Stimulated activated CD8-positive, alpha-beta memory T cell treated with anti-CD3 and anti-CD28 coated beads, Interleukin-15, amount 100 ng/mL, for 4 hours (primary cell): ENCODE measurements at places on chromosomes 16 and 17.

DNA sequence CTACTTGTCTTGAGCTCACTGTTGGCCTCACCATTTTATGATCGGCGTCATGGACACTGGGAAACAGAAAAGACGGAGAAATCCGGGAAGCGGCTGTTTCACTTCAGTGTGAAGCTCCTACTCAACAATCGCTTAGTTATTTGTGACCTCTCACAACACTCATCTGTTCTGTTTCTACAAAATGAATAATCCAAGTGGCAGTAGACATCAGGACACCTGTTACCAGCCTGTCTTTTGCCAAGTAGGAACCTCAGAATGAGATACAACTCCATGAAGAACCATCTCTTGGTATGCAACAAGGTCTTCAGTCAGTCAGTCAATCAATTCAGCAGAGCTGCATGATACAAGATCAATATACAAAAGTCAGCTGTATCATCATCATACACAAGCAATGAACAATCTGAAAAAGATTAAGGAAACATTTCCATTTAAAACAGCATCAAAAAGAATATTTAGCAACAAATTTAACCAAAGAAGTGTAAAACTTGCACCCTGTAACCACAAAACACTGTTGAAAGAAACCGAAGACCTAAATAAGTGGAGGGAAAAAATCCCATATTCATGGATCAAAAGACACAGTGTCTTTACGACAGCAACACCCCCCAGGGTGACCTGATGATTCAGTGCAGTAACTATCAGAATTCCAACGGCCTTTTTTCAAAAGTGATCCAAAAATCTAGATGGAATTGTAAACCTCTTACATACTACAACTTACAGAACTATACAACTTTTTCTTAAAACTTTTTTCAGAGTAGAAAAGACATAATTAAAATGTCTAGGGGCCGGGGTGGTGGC, 63.4 kb downstream of the ANKRD11 start:
- DNase-seq: no peak

- peak; percentile 86 for DNase-seq
These were observed 3.5 kb upstream of the TSPOAP1 start for GRCh38 chr17:58331815-58332777.

GRCh38 chr16:50559804-50560514, 11.8 kb downstream of the NKD1 start:
- no peak for DNase-seq

- DNase-seq: no peak
These were observed 12.8 kb upstream of the CBFB start for GRCh38 chr16:67016143-67016542.

GRCh38 chr16:49886554-49887094, 30.7 kb upstream of the ZNF423 start:
- DNase-seq: no peak

DNA sequence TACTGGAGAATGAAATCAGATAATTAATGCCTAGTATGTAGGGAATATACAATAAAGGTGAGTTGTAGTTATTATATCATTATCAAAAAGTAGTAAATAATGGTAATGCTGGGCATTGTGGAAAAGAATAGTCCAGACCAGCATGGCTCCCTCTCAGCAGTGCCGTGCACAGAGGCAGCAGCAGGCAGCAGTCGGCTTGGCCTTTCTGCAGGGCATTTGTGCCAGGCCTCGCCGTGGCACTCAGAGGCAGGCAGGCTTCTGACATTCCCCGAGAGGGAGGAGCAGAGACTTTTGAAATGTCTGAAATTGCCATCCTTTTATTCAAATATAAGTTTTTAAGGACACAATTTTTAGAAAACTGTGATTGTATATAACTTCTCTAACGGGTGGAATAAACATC, 15.0 kb downstream of the KIAA0513 start:
- no peak for DNase-seq

- no peak for DNase-seq
These were observed 9.9 kb downstream of the C17orf67 start for GRCh38 chr17:56823848-56824247.

DNA sequence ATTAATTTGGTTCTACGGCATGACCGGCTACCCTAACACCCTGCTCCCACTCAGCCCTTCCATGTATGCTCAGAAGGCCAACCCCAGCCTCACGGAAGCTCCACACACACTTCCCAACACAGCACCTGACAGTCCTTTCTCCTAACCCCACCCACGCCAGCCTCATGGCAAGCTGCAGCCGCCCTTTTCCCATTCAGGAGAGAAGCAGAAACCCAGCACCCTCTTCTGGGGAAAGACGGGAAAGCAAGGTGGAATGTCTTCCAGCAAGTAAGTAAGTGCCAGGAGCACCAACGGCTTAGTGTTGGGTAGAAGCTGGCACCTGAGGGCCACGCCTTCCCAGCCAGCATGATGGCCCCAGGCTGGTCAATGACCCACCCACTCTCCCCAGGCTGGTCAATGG, 32.1 kb downstream of the ABR start:
- no peak for DNase-seq

- no peak for DNase-seq
These were observed 99.1 kb upstream of the RBBP6 start for GRCh38 chr16:24440306-24440705.

DNA sequence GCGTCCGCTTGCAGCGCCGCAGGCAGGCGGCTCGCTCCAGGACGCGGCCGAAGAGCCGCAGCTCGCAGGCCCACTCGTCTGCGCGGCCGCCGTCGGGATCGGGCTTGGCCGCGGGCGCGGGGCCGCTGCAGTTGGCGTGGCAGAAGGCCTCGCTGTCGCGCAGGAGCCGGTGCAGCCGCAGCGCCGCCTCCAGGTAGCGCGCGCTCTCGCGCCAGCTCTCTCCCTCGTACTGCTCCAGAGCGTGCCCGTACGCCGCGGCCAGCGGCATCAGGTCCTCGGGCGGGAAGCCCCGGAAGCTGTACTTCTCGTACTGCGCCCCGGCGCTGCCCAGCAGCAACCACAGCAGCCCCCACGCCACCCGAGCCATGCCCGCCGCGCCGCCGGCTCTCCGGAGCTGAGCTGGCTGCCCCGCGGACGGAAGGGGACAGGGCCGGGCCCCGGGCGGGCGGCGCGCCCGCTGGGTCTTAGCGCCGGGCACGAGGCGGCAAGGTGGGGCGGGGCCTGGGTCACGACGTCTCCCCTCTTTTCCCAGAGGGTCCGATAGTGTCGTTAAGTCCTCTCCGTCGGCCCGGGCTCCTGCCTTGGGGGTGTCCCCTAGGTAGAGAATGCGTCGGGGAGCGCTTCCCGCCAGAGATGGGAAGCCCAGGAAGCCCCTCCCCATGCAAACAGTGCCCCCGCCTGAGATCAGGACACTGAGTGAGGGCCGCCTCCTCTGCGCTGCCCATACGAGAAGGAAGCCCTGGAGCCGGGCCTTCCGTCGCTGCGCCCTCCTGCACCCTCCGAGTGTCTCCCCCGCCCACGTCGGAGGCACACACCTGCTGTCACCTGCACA, at the start of gene P3H4:
P3H4 (minus strand) TSS at position 401 of the 832 bp plus-strand sequence; CDS start at position 367, 34 bp downstream.
- peak; percentile 25 for DNase-seq

- DNase-seq: no peak
These were observed 146.6 kb downstream of the SKAP1 start for GRCh38 chr17:48283411-48283810.

- DNase-seq: no peak
These were observed at the start of gene ADORA2B for GRCh38 chr17:15944759-15945526. Gene ADORA2B (plus strand): TSS chr17:15945130. CDS start chr17:15945249, 119 bp downstream.

- no peak for DNase-seq
These were observed 174.6 kb upstream of the CDH13 start for GRCh38 chr16:82452004-82452756.

DNA sequence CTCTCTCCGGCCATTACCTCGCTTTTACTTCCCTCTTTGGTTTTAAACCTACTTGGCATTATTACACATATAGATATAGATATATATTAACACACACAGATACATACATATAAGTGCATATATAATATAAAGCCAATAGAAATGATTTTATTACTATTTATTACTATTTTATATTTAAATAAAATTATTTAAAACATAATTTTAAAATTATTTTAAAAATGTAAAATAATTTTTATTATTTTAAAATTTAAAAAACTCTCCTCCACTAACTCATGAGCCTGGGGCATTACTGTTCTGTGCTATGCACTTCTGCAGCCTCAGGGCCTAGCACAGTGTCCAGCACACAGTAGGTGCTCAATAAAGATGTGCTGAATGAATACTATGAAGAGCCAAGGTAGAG, 200.9 kb downstream of the SLC39A11 start:
- no peak for DNase-seq

- DNase-seq: no peak
These were observed 149.4 kb downstream of the KCNJ12 start for GRCh38 chr17:21525464-21526130.

GRCh38 chr17:31550389-31551056, 159.0 kb downstream of the RAB11FIP4 start:
- DNase-seq: no peak

DNA sequence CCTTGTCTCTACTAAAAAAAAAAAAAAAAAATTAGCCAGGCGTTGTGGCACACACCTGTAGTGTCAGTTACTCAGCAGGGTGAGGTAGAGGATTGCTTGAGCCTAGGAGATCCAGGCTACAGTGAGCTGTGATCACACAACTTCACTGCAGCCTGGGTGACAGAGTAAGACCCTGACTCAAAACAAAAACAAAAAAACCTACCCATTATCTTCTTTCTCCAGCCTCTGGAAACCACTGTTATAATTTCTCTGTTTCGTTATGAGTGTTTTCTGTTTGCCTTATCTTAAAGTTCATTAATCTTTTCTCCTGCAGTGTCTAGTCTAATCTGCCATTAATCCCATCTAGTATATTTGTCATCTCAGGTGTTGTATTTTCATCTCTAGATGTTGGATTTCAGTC, 18.6 kb upstream of the CLTC start:
- DNase-seq: no peak

- no peak for DNase-seq
These were observed 6.2 kb downstream of the FOXK2 start for GRCh38 chr17:82525712-82526111.

GRCh38 chr17:2926019-2926650, 129.9 kb downstream of the RAP1GAP2 start:
- DNase-seq: no peak

GRCh38 chr16:2795395-2796143, 2.7 kb upstream of the PRSS41 start:
- DNase-seq: no peak

GRCh38 chr16:88633684-88634140, 4.7 kb upstream of the IL17C start:
- DNase-seq: peak; percentile 51

DNA sequence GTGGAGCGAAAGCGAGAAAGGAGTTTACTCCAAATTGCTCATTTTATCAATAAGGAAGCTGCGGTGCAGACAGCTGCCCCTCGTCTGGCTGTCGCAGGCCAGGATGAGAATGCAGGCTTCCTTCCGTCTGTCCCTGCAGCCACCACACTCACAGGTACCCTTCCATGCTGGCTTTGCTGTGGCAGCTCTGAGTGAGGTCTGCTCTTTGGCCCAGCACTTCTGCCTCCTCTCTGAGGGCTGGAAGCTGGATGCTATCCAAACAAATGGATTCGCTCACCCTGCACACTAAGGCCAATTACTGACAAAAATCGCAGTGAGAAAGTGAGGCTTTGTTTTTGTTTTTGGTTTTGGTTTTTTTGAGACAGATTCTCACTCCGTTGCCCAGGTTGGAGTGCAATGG, 7.0 kb downstream of the ARMC7 start:
- DNase-seq: no peak

DNA sequence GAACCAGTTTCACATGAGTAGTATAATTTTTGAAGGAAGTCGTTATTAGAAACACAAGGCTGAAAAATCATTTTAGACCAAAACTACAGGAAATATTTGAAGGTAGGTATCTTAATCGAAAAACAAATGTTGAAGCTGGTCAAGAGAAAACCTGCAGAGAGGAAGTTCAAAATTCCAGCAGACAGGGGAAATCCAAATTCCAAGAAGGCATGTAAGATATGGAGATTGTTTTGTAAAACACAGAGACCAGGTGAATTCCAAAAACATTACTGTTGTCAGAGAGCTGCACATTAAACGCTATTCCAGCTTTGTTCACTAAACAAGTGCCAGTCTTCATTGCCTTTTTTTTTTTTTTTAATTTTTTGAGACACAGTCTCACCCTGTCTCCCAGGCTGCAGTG, 38.4 kb downstream of the ADAMTS18 start:
- DNase-seq: no peak

DNA sequence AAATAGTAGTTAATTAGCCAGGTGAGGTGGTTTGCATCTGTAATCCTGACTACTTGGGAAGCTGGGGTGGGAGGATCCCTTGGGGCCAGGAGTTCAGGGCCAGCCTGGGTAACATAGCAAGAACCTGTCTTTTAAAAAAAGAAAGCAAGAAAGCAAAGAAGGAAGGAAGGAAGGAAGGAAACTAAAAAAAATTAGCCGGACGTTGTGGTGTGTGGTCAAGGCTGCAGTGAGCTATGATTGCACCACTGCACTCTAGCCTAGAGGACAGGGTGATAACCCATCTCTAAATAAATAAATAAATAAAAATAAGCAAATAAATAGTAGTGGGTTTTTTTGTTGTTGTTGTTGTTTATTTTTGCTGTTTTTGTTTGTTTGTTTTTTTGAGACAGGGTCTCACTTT, 39.3 kb upstream of the MAP2K6 start:
- no peak for DNase-seq

GRCh38 chr17:48144231-48144630, 36.7 kb downstream of the SNX11 start:
- DNase-seq: no peak

GRCh38 chr17:20226814-20227482, 217.8 kb downstream of the SPECC1 start:
- DNase-seq: peak; percentile 39

DNA sequence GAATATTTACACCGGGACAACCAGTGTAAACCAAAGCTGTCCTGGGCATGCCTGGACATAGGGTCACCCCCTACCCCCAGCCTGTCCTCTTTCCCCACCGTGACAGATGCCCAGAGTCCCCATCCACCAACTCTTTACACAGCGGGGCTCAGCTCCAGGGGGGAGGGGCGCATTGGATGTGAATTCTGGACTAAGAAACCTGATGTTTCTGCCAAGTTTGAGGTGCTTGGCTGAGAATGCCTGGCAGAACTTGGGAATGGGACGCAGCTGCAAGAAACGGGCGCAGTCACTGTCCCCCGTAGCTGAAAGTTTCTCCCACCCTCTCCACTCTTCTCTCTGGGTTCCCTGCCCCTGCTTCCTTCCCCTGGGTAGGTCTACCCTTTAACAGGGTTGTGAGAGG, 68.0 kb upstream of the CDC42EP4 start:
- DNase-seq: no peak

DNA sequence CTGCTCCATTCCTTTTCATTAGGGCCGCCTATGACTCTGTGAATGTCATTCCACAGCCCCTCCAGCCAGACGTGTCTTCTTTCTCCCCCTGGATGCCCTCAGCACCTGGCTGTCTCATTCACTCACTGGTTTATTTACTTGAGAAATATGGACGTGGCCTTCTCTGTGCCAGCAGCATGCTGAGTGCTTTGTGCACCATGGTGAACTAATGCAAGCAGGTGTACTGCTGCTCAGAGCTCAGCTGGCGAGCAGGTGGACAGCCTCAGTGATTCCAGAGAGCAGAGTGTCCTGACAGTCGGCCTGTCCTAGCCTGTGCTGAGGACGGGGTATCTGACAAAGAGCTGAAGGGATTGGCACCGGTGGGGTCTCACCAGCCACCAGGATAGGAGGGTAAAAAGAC, 96.7 kb downstream of the GNAO1 start:
- DNase-seq: no peak
